ENCODE measurements at places on chromosomes 4 and X. TPM values are rescaled to one million over a fixed set of nuclear protein-coding genes. Genes with fewer than 3 reads are reported as not detected.

Gene MORC4
- total RNA-seq = 23.7 TPM

GRCh38 chrX:18640686-18641085 is 31.2 kb downstream of the RS1 start:
- DNase-seq = no peak

DNA sequence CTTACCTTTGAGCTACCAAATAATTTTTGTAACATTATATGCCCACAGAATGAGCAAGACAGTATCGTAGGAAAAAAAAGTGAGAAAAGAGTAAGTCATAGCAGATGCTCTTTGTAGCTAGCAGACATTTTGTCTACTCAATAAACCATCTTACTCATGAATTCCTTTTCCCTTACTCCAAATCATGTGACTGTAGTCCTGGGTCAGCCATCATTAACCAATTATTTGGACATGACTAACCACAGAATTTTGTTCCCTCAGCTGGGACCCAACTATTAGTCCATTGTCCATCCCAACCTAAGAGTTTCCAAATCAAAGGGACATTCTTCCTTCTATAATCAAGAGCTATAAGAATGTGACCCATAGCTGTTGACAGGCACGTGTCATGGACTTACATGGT is 11.4 kb downstream of the UBE2D3 start:
- peak; percentile 94 for DNase-seq

GRCh38 chrX:15946783-15947580 is 92.4 kb upstream of the AP1S2 start:
- peak; percentile 87 for DNase-seq

Gene WAS
- total RNA-seq = not detected

Measured in bronchial epithelial cell (primary cell).